ENCODE measurements at places on chromosomes 5 and 9.

DNA sequence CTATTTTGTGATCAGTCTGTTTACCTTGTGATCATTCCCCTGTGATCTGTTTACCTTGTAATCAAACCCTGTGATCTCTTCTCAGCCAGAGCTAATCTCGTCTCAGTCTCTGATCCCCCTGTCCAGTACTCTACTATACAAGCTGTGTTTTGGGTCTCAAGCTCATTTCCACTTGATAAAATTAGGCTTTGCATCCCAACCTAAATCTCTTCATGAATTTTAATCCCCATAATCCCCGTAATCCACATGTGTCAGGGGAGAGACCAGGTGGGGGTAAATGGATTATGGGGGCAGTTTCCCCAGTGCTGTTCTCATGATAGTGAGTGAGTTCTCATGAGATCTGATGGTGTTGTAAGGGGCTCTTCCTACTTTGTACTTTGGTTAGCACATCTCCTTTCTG lies 157.2 kb downstream of the PRR16 start:
- DNase-seq = no peak

- no peak for DNase-seq
Observed at GRCh38 chr5:93594591-93595419, 11.8 kb downstream of the NR2F1 start.

GRCh38 chr5:156121234-156121633 lies 205.7 kb upstream of the SGCD start:
- peak; percentile 28 for DNase-seq

DNA sequence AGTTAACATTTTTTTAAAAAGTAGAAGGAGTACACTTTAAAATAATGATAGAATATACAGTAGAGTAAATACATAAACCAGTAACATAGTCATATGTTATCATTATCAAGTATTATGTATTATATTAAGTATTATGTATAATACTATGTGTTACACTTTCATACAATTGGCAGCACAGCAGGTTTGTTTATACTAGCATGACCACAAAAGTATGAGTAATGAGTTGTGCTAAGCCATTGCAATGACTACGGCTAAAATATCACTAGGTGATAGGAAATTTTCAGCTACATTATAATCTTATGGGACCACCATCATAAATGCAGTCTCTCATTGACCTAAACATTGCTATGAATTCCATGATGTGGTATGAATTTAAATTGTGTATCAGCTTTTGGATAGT lies 506.0 kb downstream of the HTR1A start:
- no peak for DNase-seq

GRCh38 chr9:87567001-87567400 lies 69.3 kb downstream of the DAPK1 start:
- DNase-seq = no peak

DNA sequence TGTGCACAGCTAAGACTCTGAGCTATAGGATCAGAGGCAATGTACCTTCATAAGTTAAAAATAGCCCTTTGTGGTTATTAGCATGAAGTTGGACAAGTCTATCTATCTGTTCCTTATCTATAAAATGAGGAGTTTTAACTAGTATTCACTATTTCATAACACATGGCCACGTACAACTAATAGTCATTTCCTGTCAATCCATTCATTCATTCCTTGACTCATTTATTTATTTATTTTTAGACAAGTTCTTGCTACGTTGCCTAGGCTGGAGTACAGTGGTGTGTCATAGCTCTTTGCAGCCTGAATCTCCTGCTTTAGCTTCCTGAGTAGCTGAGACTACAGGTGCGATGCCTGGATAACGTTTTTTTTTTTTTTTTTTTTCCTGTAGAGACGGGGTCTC lies 92.1 kb downstream of the NR3C1 start:
- peak; percentile 11 for DNase-seq

DNA sequence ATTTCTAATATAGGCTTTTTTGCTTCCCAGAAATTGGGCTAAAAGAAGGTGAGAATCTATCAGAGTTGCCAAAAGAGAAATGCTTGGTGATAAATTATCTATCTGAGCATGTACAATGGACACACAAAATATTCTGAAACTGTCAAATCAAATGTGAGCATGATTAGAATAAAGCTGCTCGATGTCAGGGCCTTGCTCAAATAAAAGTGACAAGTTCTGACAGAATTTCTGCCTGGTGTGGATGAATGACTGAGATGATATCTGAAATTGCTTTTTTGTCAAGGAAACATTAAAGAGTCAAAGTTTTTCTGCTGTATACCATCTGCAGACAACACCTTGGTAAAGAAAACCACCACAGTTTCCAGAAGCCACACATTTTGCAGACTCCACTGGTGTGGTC lies 128.8 kb downstream of the GABRG2 start:
- DNase-seq = no peak

GRCh38 chr9:77877976-77878375 lies 153.6 kb downstream of the GNAQ start:
- no peak for DNase-seq

DNA sequence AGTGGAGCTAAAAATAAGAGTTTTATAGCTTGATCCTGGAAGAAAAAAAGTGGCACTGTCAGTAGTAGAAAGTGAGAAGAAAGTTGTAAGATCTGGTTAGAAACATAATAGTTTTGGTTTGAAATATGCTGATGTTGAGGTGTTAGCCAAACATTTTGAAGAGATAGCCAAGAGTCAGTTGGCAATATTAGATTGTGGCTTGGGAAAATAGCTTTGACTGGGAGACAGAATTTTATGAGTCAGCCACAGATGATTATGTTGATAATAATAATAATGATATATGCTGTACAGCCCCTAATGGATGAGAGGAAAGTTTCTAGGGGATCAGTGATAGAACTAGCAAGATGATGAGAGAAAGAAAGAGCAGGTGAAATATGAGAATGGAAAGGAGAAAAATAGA lies 12.4 kb upstream of the CDH18 start:
- no peak for DNase-seq

GRCh38 chr5:72347801-72348308 lies 27.7 kb downstream of the PTCD2 start:
- DNase-seq = peak; percentile 78

DNA sequence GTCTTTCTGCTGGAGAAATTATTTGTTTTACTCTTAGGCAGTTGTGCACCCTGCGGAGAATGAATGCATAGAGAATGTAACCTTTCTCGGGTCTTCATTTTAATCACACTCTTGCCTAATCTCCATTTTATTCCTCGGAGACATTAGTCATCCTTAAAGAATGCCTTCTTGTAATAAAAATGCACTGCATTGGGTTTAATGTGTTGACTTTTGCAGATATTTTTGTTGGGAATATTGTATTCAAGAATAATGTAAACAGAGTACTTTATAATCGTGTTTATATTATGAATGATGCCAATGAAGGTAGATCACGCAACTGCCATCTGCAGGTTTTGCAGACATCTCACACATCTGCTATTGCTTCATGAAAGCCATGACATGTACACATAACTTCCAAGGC lies 1093.9 kb upstream of the CDH6 start:
- DNase-seq = no peak

DNA sequence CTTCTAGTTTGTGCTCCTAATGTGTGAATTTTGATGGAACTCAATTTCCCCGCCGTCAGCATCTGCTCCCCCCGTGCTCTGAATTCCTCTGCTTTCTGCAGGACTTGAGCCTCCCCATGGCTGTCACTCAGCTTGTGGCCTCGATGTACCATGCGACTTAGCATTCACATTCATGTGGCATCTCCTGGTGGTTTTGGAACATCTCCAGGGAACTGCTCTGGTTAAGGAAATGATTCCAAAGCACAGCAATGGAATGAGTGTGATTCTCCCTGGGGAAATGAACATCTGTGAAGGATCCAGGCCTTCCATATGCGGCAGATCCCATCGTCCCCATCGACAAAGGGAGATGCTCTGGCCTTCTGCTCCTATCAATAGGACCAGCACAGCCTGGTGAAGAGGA lies 119.0 kb downstream of the ENTREP1 start:
- peak; percentile 41 for DNase-seq

DNA sequence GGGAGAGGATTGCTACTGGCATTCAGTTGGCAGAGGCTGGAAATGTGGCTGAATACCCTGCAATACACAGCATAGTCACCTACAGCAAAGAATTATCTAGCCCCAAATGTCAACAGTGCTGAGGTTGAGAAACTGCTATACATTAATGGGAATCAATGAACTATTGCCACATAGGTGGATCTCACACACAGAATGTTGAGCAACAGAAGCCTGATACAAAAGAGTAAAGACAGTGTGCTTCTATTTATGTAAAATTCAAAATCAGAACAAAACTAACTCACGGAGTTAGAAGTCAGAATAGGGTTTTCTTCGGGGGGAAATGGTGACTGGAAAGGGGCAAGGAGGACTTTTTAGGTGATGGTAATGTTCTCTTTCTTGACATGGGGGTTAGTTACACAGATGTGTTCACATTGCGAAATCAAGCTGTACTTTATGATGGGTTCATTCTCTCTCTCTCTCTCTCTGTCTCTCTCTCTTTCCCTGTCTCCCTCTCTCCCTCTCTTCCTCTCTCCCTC lies 45.7 kb upstream of the PANK3 start:
- no peak for DNase-seq

DNA sequence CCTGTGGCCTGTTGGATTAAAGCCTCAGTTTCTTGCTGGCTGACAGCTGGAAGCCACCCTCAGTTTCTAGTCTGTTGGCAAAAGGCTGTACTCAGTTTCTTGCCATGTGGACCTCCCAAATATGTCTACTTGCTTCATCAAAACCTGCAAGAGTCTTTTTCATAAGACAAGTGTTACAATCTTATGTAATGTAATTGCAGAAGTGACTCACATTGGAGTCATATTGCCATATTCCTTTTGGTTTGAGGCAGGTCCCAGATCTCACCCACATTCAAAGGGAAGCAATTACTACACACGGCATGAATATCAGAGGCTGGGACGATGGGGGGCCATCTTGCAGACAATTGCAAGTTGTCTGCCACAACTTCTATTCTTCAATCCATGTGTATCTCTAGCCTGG lies 286.7 kb upstream of the IL12B start:
- DNase-seq = peak; percentile 78

GRCh38 chr9:35736201-35736633 lies 3.8 kb downstream of the CREB3 start:
- DNase-seq = peak; percentile 82

GRCh38 chr5:78809444-78809843 lies 160.9 kb upstream of the LHFPL2 start:
- no peak for DNase-seq

DNA sequence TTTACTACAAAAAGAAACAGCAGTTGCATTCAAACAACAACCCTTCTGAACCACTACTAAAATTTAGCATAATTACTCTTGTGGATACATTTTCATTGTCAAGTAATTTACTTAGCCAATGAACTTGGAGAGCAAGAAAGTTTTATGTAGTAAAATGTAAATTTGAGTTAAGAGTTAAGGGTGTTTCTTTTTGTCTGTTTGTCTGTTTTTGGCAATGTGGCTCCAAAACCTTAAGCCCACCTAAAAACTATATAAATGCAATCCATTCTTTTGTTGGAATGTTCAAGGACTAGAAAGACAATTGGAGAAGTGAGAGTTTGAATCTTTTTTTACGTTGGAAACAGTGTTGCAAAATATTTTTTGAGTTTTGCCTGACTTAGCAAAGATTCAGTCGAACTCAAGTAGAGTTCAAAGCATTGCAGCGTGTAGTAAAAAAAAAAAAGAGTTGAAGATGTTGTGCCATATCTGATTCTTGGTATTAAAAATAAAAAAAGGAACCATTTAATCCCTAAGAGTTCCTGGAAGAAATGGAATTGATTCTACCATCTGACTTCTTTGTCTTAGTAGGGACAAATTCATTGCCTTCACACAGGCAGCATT lies 867 bp downstream of the SYK start:
- DNase-seq = no peak

DNA sequence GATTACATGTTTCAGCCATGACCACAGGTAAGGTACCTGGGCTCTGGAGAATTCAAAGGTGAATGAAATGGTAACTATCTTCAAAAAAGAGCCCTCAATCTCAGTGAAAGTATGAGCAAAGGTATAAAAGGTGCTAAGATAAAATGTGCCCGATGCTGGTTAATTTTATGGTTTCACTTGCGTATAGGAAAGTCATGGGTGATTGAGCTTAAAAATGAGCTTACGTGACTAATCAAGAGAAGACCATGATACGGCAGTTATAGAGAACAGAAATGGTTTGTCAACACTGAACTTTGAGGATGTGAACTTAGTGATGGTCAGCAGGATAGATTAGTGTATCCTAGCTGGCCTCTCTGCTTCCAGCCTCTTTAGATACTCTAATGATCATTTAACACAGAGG lies 320.1 kb downstream of the DEPDC1B start:
- DNase-seq = no peak

- no peak for DNase-seq
Observed at GRCh38 chr9:561427-561826, 280.1 kb upstream of the DMRT1 start.

DNA sequence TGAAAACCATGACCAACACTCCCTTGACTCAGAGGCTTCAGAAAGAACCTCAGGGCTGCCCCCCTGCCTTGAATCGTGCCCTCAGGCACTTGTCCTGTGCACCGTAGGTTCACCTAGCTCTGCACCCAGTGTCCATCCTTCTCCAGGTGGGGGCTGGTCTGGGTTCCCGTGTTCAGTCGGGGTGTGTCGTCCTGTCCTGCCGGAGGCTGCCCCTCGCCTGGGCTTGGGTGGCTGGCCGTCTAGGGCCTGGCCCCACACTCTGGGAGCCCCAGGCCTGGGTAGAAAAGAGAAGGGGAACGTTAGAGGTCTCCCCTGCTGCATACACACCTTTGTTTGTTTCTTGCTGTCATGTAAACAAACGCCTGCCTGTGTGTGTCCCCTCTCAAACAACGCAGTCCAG lies 29.3 kb downstream of the CATSPER3 start:
- no peak for DNase-seq

GRCh38 chr5:50853151-50853550 lies 186.7 kb downstream of the PARP8 start:
- DNase-seq = no peak

- no peak for DNase-seq
Observed at GRCh38 chr9:88721025-88721424, 186.0 kb downstream of the NXNL2 start.

- DNase-seq = no peak
Observed at GRCh38 chr9:121455527-121456239, 44.0 kb downstream of the GGTA1 start.

GRCh38 chr9:71858812-71859211 lies 52.2 kb downstream of the ABHD17B start:
- no peak for DNase-seq

- no peak for DNase-seq
Observed at GRCh38 chr9:131815970-131816873, 76.3 kb upstream of the RAPGEF1 start.

GRCh38 chr5:2701592-2701991 lies 49.9 kb downstream of the IRX2 start:
- DNase-seq = no peak

DNA sequence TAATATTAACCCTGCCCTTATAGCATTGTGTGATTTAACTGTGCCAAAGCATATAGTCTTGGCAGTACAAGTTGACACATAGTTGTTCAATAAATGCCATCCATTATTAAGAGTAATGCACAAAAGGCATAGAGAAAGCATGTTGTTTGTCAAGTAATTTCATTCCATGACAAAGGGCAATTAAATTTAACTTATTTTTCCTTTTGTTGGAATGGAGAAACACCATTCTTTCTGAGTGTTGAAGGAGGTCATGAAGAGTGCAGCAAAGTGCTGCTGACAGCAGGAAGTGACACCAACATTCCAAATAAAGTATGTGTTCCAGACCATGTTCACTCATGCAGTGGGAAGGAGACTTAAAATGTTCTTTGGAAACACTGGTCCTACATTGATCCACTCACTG lies 29.1 kb downstream of the ANKDD1B start:
- peak; percentile 79 for DNase-seq
